Anterior cingulate cortex (tissue), 58 donors: ENCODE measurements at places on chromosomes 6 and 20.
A peak's percentile ranks its signal among the peaks of the same experiment; 100 is the strongest.

DNA sequence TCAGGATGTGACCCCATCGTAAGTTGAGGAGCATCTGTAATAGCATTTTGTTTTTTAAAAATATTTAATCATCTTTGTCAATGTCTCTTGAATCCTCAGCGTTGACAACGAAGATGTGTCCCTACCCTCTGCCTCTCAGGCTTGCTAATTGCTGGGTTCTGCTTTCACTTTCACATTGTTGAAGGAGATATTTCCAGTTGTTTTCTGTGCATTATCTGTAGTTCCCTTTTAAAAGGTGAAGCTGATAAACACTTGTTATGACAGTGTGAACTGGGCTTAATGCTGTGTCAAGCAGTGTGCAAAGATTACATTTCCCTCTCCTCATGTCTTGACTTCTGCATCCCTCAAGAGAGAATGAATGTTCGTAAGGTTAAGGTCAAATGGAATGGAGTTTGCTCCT, 54.9 kb downstream of the CSE1L start:
- no peak for DNase-seq

DNA sequence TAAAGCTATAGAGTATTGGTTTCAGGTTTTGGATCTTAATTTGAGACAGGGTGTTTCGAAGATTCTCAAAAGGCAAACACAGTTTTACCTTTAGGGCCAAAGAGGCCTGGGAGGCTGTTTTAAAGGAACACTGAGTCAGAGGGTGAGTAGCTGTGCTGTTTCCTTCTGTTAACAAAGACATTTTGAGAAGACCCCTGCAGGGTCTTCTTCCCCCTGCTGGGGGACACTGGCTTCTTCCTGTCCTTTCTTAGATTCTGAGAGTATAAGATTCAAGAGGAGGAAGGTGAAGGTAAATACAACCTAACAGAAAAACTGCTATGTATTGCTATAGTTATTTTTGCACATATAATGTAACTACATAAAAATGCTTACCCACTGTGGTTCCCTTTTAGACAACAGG, 19.0 kb downstream of the HS3ST5 start:
- no peak for DNase-seq

DNA sequence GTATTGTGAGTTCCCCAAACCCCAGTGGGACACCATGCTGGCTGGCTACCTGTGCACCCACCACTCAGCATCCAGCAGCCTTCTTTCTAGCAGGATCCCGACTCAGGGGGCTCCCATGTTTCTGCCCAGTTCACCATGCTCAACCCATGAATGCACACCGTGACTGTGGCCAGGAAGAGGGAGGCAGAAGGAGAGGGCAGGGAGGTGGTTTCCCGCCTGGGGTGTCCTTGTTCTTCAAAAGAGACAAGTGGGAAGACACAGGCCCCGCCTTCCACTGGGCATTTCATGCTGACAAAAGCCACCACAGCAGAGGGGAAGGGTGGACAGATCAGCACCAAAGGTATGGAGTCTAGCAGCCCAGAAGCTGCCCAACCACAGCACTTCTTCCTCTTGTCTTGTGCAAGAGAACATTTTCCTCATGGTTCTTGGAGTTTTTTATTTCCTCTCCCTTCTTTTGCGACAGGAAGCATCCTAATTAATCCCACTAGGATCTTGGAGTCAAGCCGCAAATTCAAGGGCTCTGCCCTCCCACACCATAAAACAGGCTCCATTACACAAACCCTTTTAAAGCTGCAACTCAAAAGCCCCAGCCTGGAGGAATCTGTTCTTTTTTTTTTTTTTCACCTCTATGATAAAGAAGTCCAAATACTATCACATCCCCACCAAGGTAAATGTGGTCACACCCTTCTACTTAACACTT, 13.5 kb upstream of the ANKRD60 start:
- DNase-seq = no peak

DNA sequence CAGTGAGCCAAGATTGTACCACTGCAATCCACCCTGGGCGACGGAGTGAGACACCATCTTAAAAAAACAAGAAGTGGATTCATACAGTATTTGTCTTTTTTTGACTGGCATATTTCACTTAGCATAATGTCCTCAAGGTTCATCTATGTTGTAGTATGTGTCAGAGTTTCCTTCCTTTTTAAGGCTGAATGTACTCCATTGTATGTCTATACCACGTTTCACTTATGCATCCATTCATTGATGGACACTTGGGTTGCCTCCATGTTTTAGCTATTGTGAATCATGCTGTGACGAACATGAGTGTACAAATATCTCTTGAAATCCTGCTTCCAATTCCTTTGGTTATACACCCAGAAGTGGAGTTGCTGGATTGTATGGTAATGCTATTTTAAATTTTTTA, 28.9 kb upstream of the FAM83D start:
- no peak for DNase-seq

DNA sequence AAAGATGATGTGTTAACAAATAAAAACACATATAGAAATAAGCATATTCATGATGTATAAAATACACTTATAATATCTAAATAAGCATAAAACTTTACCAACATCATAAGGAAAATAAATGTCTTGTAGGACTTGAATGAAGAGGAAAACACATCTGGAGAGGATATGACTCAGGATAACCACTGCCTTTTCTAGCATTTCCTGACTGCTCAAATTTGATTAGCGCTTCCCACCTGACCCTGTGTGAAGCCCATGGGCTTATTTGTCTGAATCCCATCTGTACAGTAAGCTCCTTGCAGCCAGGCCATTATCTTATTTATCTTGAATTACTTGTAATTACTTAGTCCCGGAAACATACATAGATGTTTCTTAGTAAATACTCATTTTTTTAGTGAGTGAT, 608.6 kb downstream of the COL12A1 start:
- DNase-seq = no peak

GRCh38 chr6:98366371-98366770, 468.0 kb upstream of the POU3F2 start:
- no peak for DNase-seq

DNA sequence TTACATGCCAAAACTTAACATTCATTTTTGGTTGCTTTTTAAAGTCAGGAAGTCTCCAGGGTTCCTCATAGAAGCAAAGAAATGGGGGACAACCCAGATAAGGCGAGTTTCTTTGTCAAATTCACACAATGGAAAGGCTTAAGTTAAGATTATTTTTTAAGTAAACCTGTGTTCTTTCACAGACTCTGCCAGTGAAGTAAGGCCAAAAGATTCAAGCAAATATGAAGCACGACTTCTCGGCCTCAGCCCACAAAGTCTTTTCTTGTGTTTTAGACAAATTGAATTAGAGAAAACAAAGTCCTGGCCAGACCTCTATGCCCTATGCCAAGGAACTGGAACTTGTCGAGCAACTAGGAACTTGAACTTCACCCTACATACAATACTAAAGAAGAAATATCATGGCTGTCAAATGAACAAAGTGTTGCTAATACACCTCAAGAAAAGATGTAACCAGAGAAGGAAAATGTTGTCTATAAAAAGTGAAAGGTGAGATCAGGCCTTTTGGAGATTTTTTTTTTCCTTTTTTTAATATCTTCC, 540.0 kb upstream of the JARID2 start:
- no peak for DNase-seq

DNA sequence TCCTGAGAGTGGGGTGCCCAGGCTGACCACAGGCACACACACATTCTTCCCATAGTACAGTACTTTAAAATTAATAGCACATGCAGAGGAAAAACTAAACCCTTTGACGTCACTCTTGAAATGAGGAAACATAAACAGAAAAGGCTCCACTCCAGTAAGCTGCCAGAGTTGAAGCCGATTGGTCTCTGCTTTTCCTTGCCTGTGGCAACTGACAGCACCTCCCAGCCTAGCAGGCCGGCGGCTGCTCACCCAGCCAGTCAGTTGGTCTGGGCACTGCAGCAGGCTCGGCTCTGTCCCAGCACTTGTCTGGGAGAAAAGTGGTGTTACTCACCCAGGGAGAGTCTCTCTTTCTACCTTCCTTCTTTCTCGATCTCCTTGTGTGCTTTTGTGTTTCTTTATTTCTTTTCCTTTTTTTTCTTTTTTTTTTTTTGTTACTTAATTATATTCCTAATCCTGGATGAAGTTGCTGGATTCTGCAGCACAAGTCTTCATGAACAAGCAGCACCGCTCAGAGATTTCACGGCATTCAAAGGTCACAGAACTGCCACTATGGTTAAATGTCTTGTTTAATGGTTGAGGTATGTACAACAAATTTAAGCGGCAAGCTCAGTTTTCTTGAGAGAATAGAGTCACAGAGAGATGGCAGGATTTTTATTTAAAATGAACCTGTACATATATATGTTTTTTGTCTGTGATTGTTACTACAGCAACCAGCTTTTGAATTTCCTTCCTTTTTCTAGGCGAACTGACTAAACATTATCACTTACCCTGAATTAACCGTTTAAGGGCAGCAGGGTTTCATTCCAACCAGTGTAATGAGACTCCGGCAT, at the start of gene PDE7B:
PDE7B (plus strand) TSS at position 260 of the 830 bp plus-strand sequence.
- no peak for DNase-seq

DNA sequence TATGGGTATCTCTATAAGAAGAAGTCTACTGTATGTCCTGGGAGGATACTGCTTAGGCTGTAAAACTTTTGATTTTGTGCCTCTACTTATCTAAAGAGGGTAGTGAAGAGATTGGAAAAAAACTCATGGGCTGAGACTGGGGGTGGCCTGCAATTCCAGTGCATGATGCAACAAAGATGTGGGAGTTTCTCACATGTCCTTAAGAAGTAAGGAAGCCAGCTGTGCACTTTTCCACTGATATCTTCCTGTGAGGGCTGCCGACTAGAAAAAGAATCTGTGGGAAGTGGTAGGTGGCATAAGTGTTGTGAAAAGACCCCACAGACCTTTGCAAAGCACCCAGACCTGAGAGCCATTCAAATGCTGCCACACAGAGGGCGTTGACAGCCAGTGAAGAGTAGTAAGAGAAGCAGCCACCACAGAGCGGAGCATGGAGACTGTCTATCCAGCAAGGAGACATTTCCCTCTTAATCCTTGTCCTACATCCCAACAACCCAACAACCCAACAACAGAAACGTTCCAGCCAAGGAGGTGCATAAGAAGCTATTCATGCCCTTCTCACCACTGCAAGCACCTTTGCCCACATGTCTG, 65.1 kb downstream of the PFDN4 start:
- no peak for DNase-seq

GRCh38 chr6:112007805-112008204, 46.1 kb upstream of the CCN6 start:
- DNase-seq = no peak

GRCh38 chr6:163731215-163732013, 316.9 kb downstream of the QKI start:
- DNase-seq = no peak

- DNase-seq = no peak
Observed at GRCh38 chr6:89260310-89260709, 43.2 kb upstream of the GABRR1 start.

- no peak for DNase-seq
Observed at GRCh38 chr6:143549949-143550268, 38.4 kb upstream of the FUCA2 start.

DNA sequence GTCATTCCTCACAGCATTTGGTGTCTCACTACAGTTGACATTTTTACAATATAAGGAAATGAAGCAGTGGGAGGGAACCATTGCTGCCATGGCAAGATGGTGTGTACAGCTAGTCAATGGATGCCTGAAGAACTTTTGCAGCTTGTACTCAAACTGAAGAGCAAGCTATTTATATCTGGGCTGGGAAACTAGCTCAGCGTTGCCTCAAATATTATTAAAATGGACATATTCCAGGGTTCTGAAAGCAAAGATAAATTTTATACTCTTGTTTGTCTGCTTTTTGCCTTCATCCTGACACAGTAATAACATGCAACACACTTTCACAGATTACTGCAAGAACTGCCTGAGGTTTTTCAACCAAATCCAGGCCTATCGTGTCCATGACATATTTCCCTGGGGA, 156.4 kb upstream of the COL21A1 start:
- DNase-seq = no peak

- DNase-seq = no peak
Observed at GRCh38 chr6:159169557-159170332, 545 bp downstream of the FNDC1 start.

DNA sequence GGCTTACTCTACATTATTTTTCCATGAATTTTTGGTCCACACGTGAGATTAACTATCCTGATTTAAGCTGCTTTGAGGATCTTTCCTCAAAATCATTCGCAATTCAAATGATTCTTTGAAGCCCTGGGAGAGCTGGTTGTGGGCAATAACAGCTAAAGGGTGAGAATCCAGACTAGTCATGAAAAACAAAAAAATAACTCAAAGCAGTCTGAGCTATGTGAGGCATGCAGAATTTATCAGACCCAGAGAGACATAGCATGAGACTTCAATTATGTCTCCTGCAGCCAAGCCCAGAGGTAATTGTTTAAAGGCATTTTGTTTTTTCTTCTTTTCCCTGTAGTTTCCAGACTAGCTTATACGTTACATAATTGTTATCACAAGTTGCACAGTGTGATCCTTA, 517.3 kb upstream of the PTCHD4 start:
- no peak for DNase-seq

DNA sequence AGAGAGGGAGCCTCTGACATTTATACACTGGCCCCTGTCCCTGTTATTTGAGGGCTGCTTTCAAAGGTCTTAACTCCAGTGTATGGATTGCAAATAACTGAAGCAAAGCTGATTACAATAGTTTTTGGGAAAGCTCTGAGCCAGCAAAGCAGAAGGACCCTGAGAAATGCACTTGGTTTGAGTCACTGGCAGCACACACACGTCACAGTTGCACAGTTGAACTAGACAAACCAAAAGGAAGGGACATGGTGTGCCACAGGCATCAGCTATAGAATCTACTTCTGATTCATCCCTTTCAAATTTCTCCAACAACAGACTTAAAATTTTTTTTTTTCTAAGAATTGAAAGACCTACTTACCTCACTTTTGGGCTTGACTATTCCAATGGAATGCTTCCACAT, 56.4 kb downstream of the SNRNP48 start:
- no peak for DNase-seq

DNA sequence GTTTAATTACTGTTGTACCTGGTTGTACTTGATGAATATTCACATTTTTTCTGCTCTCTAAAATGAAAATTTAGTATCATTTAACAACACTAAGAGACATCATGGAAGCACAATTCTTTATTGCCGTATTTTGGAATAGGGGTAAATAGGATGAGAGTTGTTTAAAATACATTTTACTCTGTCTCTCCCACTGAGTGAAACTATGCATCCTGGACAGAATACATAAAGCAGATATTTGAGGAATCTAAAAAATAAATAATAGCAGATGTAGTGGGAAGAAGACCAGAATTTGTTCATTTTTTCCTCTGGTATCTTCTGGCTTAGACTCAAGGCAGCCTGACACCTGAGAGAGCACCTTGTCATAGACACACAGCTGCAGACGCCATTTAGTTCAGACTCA, 119.1 kb upstream of the AHI1 start:
- DNase-seq = no peak

GRCh38 chr20:62668441-62669027, 26.2 kb downstream of the SLCO4A1 start:
- peak; percentile 85 for DNase-seq

GRCh38 chr6:168408504-168409136, 32.4 kb upstream of the SMOC2 start:
- no peak for DNase-seq

GRCh38 chr6:113526553-113526952, 330.6 kb upstream of the MARCKS start:
- DNase-seq = no peak
